GM03348 (cell line): ENCODE measurements at places on chromosomes 1 and 21.

DNA sequence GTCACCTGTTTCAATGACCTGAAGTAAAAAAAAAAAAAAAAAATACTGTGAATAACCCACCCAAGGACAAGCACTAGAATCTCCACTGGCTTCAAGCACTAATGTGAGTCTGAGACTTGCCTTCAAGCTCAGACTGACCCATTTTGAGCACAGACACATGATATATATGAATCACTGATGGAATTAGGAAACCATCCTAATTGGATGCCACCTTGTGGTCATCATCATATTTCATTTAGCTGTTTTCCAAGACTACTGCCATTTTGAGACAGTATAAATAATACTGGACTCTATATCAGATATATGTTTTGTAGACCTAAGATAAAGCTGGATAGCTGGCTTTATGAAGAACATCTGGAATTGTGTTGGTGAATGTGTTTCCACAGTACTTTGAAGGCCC, 1232.0 kb downstream of the KCNT2 start:
- peak; percentile 5 for DNase-seq

DNA sequence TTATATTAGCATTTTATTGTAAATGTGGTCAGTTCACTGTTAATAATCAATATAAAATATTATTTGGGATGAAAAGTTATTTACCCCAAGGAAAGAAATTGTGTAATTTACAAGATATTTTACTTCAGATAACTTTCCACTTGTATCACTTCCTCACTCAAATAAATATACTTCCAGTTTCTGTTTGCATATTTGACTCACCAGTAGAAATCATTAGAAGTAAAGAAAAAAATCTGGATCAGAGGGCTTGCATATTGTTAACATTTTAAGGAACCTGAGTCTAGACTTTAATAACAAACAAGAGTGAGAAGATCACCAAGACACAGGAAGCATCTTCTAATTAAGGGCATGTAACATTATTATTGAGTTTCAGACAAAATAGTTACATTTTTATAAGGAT, 347 bp upstream of the KRTAP20-4 start:
- DNase-seq = no peak

DNA sequence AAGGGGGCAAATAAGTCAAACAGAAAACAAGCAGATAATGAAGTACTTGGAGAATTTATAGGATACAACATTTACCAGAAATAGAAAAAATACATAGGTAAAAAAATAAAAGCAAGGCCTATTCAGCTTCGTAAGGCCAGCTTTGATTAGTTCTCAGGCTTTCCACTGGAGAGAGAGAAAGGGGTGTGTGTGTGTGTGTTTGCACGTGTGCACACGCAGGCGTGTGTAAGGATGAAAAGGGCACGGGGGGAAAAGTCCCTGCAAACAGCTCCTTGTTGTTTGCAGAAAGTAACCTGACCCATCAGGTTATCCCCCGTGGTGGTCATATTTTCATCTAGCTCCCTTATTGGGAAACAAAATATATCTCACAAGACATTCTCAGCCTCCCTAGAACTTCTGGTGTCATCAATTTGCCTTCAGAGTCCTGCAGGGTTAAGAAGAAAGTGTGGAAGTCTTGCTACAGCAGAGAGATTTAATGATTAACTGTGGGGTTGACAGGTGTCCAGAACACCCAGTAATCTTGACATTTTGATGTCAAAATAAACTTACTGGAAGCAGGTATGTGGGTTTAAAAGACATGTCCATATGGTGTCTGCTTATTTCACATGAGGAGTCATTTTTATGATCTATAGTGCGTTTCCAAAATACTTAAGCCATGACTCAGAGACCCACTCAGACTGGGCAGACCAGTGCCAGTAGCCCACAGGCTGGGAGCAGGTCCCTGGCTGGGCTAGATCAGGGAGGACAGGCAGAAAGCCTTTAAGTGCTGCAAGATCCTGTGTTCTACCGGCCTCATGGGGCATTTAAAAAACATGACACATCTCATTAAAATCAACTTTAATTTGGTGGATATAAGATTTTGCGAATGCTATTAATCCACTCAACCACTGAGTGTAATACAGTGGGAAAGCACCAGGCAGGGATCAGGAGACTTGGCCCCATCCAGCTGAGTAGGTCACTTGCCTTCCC, 487.6 kb upstream of the CAMK1G start:
- peak; percentile 74 for DNase-seq

GRCh38 chr1:157671895-157672294, 28.7 kb downstream of the FCRL3 start:
- no peak for DNase-seq

DNA sequence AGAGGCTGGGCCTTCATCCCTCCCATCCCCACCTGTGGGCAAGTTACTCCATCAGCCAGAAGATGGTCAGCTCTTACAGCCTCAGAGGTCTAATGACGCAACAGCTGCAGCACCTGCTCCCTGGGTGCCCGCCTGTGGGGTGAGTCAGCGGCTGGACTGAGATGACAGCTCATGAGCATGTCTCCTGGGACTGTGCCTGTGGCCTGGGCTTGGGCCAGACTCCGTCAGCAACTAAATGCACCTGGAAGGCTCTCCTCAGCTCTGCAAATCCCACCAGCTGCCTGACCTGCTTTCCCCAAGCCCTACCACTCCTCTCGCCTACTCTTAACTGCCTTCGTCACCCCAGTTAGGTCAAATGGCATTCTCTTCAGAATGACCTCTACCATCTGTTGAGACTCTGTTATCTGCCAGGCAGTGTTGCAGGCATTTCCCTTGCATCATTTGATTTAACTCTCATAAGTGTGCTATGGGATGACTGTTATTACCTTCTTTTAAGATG, 47.7 kb downstream of the ETS2 start:
- DNase-seq = peak; percentile 67

GRCh38 chr1:234670967-234671626, 61.1 kb upstream of the IRF2BP2 start:
- no peak for DNase-seq

- DNase-seq = no peak
These were observed 415.7 kb downstream of the USP25 start for GRCh38 chr21:16145479-16145878.

GRCh38 chr1:172708452-172708851, 49.5 kb downstream of the FASLG start:
- DNase-seq = no peak

DNA sequence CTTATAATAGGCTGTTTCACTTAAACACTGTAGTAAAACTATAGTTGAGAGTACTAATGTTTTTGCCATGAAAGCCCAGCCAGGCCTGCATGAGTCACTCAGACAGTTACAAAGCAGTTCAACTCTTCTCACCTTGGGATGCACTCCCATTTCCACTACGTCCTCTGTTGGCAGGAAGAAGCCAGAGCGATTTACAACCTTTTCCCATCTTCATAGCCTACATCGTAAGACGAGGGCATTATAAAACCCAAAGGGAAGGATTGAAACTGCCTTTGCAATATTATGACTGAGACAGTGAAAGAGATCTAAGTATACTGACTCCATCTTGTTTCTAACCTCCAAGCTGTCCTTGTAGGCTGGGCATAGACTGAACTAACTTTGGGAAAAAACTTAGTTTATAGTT, 71.8 kb upstream of the CSF1 start:
- peak; percentile 45 for DNase-seq

GRCh38 chr1:180157576-180158057, 2.9 kb downstream of the QSOX1 start:
- peak; percentile 4 for DNase-seq

DNA sequence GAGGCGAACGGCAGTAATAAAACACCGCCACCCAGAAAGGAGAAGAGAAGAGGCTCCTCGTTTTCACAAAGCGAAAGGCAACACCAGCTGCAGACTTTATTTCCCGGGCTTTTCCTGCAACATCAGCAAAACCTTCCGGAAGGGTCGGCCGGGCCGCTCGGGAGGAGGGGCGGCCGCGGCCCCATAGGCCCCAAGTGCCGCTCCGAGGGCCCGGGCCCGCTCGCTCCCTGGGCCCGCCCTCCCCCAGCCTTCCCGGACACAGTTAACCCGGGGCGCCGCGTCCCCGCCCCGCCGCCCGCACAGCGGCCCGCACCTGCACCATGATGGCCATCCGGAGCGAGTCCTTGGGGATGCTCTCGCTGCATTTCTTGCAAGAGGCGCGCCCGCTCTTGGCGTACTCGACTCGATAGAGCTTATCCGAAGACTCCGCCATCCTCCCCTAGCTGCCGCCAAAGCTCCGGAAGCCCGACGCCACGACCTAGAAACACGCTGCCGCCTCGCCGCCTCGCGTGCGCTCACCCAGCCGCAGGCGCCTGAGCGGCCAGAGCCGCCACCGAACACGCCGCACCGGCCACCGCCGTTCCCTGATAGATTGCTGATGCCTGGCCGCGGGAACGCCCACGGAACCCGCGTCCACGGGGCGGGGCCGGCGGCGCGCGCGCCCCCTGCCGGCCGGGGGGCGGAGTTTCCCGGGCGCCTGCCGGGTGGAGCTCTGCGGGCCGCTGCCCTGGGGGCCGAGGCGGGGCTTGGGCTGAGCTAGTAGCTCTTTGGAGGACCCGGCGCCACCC, at the start of gene PARP1:
PARP1 (minus strand) TSS at position 597 of the 788 bp plus-strand sequence; CDS start at position 433, 164 bp downstream.
- DNase-seq = peak; percentile 99

DNA sequence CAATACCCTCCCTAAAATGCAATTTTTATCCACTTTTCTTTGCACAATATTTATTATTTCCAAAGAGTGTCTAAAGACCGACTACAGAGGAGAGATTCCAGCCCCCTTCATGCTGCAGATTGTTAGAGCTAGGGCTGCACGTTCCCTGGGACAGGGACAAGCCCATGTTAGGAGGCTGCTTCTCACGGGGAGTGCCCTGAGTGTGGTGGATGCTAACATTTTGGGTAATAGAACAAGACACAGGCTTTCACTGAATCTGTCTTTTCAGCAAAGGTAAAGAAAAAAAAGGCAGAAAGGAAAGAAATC, 125.4 kb downstream of the RIPK4 start:
- no peak for DNase-seq

DNA sequence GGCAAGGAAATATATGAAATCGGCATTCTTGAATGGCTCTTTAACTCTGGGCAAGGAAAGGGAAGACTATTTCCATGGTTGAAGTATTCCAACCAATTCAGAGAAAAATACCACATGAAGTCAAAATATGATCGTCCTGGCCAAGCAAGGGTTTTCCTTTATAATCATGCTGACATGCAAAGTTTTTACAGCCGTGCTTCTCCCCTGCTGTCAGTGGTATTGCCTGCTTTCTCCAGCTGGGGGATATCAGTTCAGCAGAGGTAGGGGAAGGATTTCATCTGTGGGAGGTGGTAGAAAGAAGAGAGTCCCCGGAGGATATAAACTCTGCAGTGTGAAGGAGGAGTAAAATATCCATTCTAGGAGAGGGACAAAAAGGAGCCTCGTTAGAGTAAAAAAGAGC, 322.8 kb downstream of the PAPPA2 start:
- no peak for DNase-seq
